ENCODE measurements at places on chromosomes 6 and 20. TPM values are rescaled to one million over a fixed set of nuclear protein-coding genes. Genes with fewer than 3 reads are reported as not detected.

GPR6 gene
- total RNA-seq: not detected

CYP24A1 gene
- total RNA-seq: 91.3 TPM

TSBP1 gene
- total RNA-seq: not detected

HACE1 gene
- total RNA-seq: 3.5 TPM

MAVS gene
- 24.4 TPM for total RNA-seq

MMP24 gene
- 31.0 TPM for total RNA-seq

CDH26 gene
- 0.30 TPM for total RNA-seq

OTOR gene
- total RNA-seq: not detected

EYA2 gene
- total RNA-seq: 2.4 TPM
